ENCODE measurements at places on chromosomes 7 and 10.

DNA sequence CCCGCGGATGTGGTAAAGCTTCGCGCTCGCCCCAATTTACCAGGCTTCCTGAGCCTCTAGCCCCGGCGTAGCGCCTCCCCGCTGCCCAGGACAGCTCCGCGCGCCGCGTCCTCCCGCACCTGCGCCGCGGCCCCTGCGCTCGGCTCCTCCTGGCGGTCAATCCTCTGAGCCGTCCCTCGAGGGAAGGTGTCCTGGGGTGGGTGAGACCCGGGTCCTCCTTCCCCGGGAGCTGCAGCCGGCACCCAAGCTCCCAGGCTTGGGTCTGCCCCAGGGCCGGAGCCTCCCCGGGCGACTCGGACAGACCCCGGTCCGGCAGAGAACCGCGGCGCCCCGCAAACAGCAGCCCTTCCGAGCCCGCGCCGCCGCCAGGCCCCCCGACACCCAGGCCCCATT lies 512 bp downstream of the OSBPL3 start:
- DNase-seq: peak; percentile 64

DNA sequence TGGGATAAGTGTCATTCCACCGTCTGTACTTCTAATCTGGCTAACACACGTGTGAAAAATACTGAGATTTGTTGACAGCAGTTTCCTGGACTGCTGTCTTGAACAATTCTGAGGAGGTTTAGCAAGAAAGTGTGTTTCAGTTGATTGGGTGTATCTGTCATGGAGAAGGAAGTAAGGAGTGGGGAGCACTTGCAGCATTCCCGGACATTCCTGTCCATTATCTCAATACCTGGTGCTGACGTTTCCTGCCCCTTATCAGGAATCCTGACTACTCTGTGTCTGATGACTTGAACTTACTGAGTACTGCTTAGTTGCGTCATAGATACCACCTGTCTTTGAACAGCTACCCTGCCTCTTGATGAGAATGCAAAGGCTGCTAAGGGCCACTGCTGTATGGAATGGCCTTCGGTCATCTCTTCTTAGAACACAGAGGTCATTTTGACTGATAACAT lies 72.0 kb upstream of the VKORC1L1 start:
- DNase-seq: no peak

GRCh38 chr7:151626422-151627115 lies 106.9 kb upstream of the RHEB start:
- DNase-seq: no peak

DNA sequence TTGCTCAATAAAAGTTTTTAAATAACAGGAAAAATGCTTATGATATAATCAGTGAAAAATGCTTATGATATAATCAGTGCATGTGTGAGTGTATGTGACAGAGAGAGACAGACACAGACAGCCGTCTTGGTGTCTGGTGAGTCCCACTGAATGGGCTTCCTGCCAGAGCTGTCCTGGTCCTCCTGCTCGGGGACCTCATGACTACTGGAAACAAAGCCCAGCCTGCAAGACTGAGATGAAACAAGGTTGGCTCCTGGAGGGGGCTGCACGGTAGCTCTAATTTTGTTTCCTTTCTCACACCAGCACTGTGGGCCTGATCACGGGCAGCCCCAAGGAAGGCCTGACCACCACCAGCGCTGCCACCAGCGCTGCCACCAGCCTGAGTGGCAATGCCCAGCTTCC lies 57.3 kb downstream of the NRP1 start:
- DNase-seq: no peak

GRCh38 chr7:11298220-11298619 lies 324.5 kb downstream of the PHF14 start:
- no peak for DNase-seq

GRCh38 chr7:50399206-50399605 lies 50.9 kb downstream of the FIGNL1 start:
- no peak for DNase-seq

- no peak for DNase-seq
These were observed 62.9 kb downstream of the PTTG1IP2 start for GRCh38 chr7:90532231-90532929.

DNA sequence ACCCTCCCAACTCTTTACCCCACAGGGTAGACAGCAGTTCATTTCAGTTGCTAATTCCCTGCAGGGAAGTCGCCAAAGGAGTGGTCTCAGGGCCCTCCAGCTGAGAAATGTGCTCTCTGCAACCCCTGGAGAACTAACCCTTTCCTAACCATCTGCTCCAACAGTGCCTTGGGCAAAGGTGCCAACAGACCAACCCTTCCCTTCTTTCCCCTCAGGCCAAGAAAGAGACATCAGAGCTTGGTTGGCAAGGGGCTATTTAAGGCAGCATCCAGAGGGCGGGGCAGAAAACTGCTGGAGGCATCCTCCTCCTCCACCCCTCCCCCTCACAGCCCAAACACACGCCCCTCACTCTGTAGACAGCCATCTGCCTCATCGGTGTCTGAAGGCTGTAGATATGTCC lies 1.7 kb downstream of the SORBS1 start:
- no peak for DNase-seq

DNA sequence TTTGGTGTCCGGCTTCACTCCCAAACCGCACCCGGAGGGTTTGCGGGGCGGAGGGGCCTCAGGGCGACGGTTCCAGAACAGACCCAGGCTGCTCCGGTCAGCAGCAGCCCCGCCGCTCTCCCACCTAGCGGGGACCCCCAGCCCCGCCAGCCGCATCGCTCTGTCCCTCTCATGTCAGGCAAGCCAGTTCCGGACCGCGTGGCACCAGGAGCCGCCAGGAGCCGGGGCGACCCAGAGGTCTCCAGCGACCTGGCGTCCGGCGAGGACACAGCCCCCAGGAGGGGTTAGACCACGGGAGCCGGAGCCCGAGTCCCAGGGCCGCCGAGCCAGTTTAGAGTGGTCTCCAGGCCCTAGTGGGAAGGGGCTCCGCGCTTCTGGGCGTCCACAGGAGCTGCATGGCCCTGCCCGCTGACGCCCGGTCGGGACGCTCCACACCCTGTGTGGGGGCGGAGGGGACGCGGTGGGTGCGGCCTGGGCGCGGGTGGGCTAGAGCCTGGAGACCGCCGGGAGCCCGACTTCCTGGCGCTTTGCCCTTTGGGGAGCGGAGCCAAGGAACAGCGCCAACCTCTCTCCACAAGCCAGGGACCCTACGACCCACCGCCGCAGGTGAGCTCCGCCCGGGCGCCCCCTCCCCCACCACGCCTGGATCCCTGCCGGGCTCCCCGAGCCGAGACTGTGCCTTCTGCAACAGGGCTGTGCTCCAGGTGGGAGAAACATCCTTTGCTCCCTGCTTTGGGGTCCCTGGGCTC lies 43.4 kb downstream of the ZNF117 start:
- DNase-seq: no peak

DNA sequence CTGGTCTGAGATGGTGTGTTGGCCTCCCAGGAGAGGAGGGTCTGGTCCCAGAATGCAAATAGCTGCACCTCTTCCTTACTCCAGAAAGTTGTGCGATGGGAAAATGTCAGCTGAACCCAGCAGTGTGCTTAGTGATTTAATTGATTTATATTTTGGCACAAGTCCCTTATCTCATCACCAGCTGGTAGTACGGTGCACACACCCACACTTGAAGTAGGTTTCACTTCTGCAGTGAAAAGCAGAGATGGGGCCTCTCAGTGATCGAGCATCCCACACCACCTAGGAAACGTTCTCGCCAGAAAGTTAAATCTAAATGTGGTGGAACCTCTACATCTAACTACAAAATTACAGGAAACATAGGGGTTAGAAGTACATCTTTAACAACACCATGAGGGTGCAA lies 80.4 kb downstream of the UBE3C start:
- DNase-seq: no peak

DNA sequence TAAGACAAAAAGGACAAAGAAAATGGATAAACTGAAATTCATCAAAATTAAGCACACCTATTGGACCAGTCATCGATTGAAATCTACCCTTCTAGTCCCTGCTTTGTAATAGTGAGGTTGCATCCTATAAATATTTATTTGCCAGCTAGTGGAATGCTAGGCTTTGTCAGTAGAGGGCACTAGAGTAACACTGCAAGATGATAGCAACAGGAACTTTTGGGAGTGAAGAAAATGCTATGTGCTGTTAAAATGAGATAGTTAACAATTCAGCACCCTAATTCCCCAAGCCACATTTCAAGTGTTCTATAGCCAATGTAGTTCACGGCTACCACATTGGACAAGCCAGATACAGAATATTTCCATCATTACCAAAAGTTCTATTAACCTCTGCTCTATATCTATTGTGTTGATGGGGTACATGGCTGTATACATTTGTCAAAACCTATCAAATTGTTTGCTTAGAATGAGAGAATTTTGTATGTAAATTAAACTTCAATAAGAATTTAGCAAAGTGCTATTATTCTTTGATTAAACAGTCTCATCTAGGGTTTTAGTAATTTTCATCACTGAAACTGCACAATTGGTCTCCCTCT lies 69.8 kb downstream of the LSMEM1 start:
- DNase-seq: no peak

DNA sequence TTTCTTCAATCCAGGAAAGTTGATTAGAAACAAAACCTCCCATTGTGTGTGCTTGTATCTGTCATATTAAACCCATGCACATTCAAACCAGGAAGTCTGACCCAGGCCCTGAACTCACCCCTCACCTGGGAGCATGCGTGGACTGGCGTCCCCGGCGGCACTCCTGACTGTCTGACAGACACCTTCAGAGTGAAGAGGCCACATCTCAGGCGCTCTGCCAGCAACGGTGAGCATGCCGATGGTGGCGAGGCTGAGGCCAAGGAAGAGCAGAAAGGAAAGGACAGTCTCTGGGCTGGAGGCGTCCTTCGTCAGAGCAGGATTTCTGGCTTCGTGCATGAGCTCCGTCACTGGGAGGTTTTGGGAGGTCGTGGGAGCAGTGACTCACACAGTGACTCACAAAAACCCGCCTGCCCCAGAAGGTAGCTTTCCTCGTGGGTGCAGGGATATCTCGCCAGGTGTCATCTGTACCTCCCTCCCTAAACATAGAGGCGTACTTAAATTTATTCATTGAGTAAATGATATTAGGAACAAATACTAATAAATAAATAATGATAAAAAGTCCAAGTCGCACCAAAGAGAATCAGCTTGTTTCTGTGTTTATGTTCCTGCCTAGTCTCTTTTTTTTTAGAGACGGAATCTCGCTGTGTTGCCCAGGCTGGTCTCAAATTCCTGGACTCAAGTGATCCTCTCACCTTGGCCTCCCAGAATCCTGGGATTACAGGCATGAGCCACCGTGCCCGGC lies 13.5 kb downstream of the IQCE start:
- DNase-seq: no peak

- no peak for DNase-seq
These were observed 21.2 kb downstream of the VSTM2A start for GRCh38 chr7:54563329-54563916.

GRCh38 chr10:85012305-85012704 lies 683.9 kb downstream of the CCSER2 start:
- DNase-seq: no peak

- DNase-seq: no peak
These were observed 35.0 kb downstream of the WBP1L start for GRCh38 chr10:102778781-102779180.

GRCh38 chr10:17029581-17030271 lies 99.9 kb downstream of the CUBN start:
- peak; percentile 58 for DNase-seq

GRCh38 chr7:102834999-102835398 lies 77.8 kb upstream of the LRRC17 start:
- no peak for DNase-seq

GRCh38 chr7:24862461-24862860 lies 105.2 kb upstream of the GSDME start:
- no peak for DNase-seq

DNA sequence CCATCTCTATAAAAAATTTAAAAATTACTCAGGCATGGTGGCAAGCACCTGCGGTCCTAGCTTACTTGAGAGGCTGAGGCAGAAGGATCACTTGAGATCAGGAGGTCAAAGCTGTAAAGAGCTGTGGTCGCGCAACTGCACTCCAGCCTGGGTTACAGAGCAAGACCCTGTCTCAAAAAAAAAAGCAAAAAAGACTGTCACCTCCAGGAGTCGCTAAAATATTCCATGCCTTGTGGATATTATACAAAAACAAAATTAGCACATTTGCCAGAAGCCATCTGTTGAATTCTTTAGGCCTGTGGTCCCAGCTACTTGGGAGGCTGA lies 87.0 kb upstream of the SDK1 start:
- no peak for DNase-seq

GRCh38 chr10:3784510-3785250 lies at the start of gene KLF6:
Gene KLF6 (minus strand): TSS chr10:3785209. CDS start chr10:3785014, 195 bp downstream.
- DNase-seq: no peak

DNA sequence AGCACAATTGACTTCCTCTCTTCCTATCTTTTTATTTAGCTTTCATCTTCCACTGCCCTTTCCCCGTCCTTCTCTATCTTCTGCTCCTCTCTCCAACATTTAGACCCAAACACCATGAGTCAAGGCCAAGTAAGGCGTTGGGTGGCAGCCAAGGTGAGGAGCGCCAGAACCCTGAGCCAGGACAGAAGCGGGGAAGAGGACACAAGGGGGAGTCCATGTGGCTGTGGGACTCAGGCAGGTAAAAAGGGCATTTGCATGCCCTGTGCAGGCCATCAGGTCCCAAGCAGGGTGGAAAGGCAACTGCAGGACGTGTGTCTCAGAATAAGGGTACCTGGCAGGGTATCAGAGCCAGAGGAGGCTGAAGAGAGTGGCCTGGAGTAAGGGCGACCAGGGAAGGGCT lies 192.4 kb upstream of the PFKP start:
- DNase-seq: no peak

DNA sequence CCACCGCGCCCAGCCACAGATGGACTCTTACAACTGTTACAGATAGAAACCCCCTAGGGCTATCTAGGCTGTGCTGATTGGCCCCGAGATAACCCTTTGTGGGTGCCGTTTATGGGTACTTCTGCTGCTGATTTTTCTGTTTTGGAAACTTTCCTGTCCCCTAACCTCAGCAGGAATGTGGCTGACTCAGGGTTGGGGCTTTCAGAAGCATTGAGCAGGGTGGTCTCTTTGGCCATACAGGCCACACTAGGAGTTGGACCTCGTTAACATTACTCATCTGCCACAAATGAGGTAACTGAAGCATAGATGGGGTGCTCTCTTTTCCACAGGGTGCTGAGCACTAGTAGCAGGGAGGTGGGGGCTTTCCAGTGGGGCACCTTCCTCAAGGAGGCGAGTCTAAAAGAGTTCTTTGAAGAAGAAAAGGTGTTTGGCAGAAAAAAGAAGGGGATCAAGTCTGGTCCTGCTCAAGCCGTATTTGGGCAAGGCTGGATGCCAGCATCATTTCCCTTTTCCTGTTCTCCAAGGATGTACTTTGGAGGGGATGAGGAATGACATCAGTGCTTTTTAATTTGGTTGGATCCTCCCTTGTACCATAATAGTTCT lies 6.4 kb downstream of the ZSCAN25 start:
- DNase-seq: no peak

GRCh38 chr10:73584737-73585136 lies 6.4 kb downstream of the USP54 start:
- no peak for DNase-seq

- no peak for DNase-seq
These were observed 75.7 kb downstream of the DNAJC1 start for GRCh38 chr10:21927631-21928353.

DNA sequence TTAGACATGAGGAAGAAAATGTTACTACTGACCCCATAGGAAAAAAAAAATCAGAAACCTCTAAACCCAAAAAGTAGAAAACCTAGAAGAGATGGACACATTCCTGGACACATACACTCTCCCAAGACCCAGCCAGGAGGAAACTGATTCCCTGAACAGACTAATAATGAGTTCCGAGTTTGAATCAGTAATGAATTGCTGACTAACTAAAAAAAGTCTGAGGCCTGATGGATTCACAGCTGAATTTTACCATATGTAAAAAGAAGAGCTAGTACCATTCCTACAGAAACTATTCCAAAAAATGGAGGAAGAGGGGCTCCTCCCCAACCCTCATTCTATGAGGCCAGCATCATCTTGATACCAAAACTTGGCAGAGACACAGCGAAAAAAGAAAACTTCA lies 75.8 kb downstream of the HBP1 start:
- DNase-seq: no peak
